ENCODE measurements at places on chromosomes 1 and 21. TPM values are rescaled to one million over a fixed set of nuclear protein-coding genes. Genes with fewer than 3 reads are reported as not detected.
A peak's percentile ranks its signal among the peaks of the same experiment; 100 is the strongest.

MYOG gene
- total RNA-seq: not detected

SUMO3 gene
- total RNA-seq: 62.1 TPM

SMIM1 gene
- 1.5 TPM for total RNA-seq

TSPEAR gene
- not detected for total RNA-seq

APP gene
- total RNA-seq: 87.9 TPM

DNAJC11 gene
- 39.3 TPM for total RNA-seq

TNFRSF8 gene
- total RNA-seq: 0.20 TPM

CLIC6 gene
- 0.25 TPM for total RNA-seq

AP4B1 gene
- total RNA-seq: 56.1 TPM

FMO2 gene
- not detected for total RNA-seq

NBPF10 gene
- total RNA-seq: 3.8 TPM

COL6A1 gene
- total RNA-seq: 3.2 TPM

HES4 gene
- 9.6 TPM for total RNA-seq

CYP2J2 gene
- 0.67 TPM for total RNA-seq

DNA sequence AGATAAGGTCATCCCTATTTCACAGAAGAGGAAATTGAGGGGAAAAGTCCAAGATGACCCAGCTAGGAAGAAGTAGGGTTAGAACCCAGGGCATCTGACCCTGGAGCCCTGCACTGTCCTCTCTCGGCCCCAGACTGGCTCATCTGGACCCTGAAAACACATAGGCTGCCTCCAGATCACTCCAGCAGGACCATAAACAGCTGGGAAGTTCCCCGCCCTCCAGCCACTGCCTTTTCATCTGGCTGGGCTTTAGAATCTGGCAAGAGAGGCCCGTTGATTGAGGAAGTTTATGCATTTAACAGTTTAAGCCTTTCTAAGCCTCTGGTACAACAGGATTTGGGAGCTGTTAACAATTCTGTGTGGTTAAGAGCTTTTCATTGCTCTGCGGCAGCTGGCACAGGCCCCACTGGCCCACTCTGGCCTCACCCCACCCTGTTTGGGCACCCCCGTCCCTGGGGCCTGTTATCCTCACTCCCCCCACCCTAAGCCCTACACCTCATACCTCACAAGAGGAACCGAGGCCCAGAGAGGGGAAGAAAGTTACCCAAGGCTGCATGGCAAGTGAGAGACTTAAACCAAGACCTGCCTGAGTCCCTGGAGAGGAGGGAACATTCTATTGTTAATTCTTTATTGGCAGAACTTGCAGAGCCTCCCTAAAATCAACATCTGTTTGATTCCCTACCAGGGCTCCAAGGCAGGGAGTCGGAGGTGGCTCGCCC is 84.2 kb downstream of the EPHB2 start:
- no peak for DNase-seq

- DNase-seq: no peak
Measured at GRCh38 chr21:41759926-41760325, 6.9 kb downstream of the RIPK4 start.

GRCh38 chr1:54569339-54569738 is 21.3 kb downstream of the ACOT11 start:
- no peak for DNase-seq

GRCh38 chr1:187680823-187681222 is 852.1 kb downstream of the PLA2G4A start:
- no peak for DNase-seq

GRCh38 chr21:45304476-45304830 is 16.8 kb upstream of the POFUT2 start:
- DNase-seq: no peak

GRCh38 chr21:22725436-22725835 is 1727.2 kb downstream of the NCAM2 start:
- no peak for DNase-seq

DNA sequence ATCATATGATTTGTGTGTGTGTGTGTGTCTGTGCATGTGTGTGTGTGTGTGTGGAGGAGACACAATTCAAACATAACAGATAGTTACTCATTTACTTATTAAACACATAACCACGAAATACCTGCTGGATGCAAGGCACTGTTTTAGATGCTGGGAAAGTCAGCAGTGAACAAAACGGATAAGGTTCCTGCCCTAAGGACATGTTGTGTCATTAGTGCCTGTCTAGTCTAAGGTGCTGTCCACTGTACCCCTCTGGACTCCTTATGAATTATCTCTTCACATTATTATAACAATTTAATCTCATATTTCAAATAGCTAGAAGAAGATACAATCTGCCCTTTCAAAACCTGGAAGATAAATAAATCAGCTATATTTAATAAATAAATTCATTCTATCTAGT is 162.4 kb downstream of the PLPPR5 start:
- DNase-seq: no peak

DNA sequence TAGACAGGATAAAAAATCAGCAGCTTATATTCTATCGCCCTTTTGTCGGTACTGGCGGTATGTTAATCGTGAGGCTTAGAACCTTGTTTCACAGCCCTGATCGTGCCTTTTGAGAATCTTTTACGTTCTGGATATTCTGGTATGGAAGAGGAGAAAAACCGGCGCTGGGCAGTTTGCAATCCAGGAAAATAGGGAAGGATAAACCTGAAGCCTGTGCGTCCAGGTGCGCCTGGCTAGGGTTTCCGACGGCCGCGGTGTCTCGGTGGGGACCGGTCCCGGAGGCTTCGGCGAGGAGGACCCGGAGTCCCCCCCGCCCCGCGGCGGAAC is 258 bp upstream of the SYPL2 start:
- DNase-seq: no peak

GRCh38 chr1:225637651-225638199 is 15.2 kb downstream of the ENAH start:
- DNase-seq: no peak

- no peak for DNase-seq
Measured at GRCh38 chr1:25550155-25550506, 6.7 kb downstream of the LDLRAP1 start.

DNA sequence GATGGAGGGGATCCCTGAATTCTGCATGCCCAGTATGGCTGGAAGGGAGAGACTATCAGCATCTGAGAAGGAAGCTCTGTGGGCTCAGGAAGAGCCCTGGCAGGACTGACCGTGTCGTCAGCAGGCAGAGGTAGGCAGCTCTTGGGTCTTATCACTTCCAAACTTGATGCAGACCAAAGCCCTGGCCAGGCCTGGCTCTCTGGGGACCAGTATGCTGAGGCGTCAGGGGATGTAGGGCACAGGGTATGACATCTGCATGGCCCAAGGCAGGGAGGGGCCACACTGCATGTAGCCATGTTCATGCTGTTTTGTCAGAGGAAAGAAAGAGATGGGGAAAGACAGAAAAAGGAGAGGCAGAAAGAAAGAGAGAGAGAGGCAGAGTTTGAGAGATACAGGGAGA is 6.3 kb downstream of the FGR start:
- no peak for DNase-seq

GRCh38 chr1:42686418-42686817 is 4.2 kb downstream of the YBX1 start:
- DNase-seq: no peak

DNA sequence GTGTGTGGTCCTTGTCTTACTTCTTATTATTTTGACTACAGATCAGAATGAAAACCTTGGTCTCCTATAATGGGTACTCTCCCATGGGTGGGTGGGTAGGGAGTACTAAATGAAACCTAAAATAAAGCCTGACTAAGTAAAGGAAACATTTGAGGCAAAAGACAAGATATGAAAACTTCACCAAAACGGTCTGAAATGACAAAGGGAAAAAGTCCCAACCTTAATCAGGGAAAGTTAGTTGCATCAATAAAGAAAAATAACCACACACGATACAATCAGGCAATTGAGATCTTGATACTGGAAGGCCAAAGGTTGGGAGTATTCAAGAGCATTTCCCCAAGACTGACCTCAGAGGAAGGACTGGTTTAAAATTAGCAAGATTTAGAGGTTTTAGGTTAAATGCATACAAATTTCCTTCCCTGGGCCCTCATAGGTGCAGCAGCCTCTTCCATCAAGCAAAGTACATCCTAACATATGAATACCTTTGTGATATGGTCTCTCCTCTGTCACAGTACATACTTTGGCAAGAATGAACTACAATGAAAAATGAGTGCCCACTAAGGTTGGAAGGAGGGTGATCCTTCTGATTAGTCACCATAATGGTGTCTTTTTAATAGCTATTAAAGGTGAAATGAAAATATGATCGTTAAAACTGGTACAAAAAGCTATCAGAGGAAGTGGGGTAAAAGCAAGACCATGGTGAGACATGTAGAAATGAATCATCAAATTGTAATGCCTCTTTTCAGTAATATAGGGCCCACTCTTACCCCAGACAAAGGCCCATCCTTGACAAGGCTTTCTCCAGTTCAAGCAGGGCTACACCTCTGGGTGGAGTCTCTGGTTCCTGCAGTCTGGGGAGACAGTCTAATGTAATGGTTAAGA is 15.3 kb upstream of the TNFSF4 start:
- no peak for DNase-seq

DNA sequence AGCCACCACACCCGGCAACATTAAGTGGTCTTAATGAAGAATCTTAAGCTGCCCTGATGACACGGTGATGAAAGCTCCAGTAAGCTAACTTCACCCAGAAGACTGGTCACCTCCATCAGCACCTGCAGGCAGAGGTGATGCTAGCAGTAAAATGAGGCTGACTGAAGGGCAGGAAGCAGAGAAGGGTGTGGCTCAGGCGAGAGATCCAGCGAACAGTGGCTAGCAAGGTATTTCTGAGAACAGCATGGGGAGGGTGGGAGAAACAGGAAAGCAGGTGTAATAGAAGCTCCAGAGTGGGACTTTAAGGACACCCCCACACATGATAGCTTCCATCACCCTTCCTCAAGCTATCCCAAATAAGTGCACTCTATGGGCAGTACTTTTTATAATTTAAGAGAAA is 15.9 kb upstream of the DISP1 start:
- no peak for DNase-seq

- DNase-seq: peak; percentile 27
Measured at GRCh38 chr1:179883745-179884138, 1.7 kb downstream of the TOR1AIP1 start.

- no peak for DNase-seq
Measured at GRCh38 chr1:38133304-38133703, 86.7 kb upstream of the POU3F1 start.

GRCh38 chr1:16088996-16089395 is 15.5 kb upstream of the FAM131C start:
- DNase-seq: no peak

DNA sequence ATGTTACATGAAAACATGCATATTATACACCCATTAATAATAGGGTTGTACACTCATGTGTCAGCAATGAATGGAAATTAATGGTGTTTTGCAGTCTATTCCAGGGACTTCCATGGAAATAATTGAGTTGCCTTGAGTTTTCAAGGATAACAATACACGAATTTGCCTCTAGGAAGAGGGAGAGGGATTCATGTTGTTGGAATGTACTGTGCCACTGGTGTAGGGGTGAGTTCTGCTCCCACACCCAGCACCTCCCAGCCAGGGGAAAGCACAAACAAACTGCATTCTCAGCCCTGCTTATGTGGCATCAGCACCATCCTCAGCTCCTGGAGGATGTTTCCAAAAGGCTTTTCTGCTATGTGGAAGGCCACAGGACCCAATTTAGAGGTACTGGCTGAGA is 57.8 kb downstream of the BCAR3 start:
- no peak for DNase-seq

DNA sequence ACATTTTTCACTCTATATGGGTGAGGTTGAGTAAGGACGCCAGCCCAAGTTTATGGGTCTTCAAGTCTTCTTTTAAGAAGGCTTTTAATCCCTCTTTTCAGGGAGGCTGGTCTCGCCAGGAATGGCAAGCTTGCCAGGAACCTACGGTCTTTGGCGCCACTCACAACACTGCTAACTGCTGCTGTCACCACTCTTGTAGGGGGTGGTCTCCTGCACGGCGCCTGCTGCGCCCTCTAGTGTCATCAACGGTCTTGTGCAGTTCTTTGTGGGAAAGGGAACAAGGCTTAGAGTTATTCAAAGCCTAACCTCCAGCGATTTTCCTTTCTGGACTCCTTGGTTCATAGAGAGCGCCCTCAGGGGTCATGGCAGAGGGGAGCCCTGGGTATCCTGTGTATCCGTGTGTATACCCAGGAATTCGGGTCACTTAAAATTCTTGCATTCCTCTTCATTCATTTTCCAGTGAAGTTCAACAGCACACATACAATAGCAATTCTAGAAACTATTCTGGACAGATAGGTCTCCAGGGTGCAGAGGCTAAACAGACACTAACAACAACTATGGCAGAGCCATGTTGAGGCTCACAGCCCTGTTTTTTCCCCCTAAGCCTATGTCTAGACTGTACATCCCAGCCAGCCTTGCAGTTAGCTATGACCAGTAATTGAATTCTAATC is 392.8 kb upstream of the CAMK1G start:
- no peak for DNase-seq

DNA sequence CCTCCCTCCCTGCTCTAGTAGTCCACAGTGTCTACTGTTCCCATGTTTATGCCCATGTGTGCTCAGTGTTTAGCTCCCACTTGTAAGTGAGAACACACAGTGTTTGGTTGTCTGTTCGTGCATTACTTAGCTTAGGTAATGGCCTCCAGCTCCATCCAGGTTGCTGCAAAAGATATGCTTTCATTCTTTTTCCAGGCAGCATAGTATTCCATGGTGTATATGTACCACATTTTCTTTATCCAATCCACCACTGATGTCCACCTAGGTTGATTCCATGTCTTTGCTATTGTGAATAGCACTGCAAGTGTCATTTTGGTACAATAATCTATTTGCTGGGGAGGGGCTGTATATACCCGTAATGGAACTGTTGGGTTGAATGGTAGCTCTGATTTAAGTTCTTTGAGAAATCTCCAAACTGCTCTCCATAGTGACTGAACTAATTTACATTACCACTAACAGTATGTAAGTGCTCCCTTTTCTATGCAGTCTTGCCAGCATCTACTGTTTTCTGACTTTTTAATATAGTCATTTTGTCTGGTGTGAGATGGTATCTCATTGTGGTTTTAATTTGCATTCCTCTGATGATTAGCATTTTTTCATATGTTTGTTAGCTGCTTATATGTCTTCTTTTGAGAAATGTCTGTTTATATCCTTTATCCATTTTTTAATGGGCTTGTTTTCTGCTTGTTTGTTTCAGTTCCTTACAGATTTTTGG is 191.9 kb upstream of the DMRTA2 start:
- DNase-seq: no peak

- no peak for DNase-seq
Measured at GRCh38 chr1:29482064-29482463, 245.7 kb downstream of the PTPRU start.

GRCh38 chr1:30447080-30447479 is 276.3 kb downstream of the MATN1 start:
- no peak for DNase-seq

GRCh38 chr1:182777386-182777785 is 12.2 kb upstream of the NPL start:
- no peak for DNase-seq

Measured in T-helper 17 cell (primary cell).